ENCODE measurements at places on chromosomes 1 and 21. TPM values are rescaled to one million over a fixed set of nuclear protein-coding genes. Genes with fewer than 3 reads are reported as not detected.

DNA sequence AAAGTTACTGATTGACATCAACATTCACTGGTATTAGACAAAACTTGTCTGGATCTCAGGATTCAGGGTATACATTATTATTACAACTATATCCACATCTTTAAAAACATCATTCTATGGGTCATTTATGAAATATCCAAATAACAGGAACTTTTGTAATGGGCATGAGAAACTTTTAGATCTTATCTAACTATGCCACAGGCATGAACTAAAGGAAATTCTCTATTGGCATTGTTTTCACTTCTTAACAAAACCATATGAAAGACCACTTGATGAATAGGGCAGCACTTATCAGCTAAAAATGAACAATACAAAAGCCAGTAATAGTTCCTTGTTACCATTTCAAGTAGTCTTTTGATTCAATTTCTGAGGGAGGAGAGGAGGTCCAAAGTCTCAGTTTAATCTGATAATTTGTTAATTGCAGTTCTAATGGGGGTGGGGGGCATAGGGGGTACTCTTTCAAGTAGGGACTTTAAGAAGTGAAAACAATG is 30.8 kb upstream of the CPLANE2 start:
- DNase-seq = no peak

SLC44A3 gene
- polyA plus RNA-seq = 76.4 TPM

- no peak for DNase-seq
These were observed 41.6 kb downstream of the LAMC2 start for GRCh38 chr1:183227422-183228346.

DNA sequence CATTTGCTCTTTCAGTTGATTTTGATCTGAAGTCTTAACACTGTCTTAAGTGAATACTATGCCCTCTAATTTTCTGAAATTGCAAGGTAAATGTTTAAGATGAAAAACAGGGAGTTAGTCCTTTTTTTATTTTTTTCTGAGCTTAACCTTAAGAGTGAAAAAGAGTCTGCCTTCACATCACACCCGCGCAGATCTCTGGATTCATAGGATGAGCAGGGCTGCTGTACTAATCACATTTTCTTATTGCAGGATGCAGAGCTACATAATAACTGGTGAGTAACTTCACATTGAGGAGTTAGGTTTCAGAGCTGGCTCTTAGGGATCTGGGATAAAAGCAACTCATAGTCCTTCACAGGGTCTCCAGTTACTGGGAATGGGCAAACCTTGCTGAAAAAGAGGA is 188.7 kb upstream of the ATP1B1 start:
- DNase-seq = no peak

LIN28A gene
- 0.06 TPM for polyA plus RNA-seq

- DNase-seq = peak; percentile 15
These were observed 30.8 kb upstream of the PTGFRN start for GRCh38 chr1:116878804-116879477.

GRCh38 chr1:236494586-236495466 is 29.0 kb upstream of the LGALS8 start:
- no peak for DNase-seq

DNA sequence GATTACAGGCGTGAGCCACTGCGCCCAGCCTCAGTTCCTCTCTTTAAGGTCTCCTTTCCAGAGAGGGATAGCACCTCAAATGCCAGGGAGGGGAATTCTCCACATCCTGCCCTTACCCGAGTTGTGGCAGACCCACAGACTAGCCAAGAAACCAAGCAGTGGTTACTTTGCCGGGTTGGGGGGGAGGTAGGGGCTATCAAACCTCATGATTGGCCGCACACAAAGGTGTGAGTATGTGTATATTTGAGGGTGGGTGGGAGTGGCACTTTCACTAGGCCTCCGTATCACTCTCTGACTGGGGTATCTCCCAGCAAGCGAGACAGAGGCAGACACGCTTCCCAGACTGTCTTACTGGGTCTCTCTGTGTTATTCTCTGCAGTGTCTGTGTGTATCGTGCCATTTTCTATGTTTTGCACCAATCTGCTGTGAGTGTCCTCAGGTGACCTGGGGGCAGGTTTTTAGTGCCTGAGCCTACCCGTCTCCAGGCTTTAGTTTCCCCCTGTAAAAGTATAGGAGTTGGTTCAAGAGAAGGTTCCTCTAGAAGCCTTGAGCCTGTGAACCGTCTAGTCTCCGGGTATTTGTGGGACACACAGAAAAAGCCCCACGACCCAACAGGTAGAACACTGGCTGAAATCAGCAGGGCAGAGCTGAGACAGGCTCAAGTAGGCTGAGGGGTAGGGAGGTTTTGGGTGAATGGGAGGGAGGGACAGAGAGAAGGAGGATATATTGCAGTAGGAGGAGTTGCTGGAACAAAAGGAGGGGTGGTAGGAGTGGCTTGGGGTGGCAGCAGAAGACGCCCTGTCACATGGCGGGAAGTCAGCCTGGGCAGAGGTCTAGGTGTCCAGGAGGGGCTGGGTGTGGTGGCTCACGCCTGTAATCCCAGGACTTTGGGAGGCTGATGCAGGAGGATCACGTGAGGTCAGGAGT is 10.3 kb downstream of the LMNA start:
- DNase-seq = no peak

LCE2B gene
- polyA plus RNA-seq = not detected

FAM72C gene
- 1.4 TPM for polyA plus RNA-seq

DNA sequence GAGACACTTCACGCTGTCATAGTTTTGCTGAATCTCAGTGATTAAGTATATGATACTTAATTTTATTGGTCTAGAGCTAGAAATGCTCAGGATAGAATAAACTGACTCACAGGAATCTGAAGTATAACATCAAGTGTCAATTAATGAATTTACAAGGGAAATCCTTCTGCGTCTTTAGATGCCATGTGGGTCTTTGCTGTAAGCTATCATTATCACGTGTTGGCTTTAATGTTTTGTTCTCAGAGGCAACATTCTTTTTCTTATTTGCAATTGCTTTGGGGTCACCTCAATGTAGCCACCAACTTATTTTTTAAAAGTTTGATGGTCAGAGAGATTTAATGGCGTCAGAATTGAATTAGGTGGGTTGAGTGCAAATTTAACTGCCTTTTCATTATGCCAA is 680.1 kb upstream of the PTBP2 start:
- DNase-seq = no peak

LCE1A gene
- not detected for polyA plus RNA-seq

DNA sequence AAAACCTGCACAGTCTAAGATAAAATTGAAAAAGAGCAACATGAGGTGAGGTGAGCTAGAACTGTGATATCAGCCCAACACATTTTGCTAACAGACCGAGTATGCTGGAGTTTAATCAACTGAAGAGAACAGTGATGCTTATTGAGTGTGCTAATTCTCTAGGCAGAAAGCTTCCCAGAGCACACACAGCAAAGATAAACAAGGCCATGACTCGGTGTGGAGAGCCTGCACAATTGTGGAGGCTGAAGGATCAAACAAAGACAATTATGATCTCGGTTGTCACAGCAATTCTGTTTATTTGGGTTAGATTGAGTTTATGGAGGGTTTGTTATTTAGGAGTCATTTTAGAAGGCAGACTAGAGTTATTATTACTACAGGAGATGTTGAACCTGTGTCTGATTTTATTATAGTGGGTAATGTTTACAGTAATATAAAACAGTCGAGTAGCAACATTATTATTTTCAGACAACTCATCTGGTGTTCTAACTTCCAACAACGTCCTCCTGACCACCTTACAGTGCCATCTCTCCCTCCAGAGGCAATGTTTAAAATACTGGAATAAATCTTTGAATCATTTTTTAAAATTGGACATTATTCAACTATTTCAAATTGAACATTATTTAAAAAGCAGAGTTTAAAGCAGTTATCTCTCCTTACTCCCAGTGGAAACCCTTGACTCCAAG is 40.2 kb downstream of the DPT start:
- DNase-seq = no peak

DNA sequence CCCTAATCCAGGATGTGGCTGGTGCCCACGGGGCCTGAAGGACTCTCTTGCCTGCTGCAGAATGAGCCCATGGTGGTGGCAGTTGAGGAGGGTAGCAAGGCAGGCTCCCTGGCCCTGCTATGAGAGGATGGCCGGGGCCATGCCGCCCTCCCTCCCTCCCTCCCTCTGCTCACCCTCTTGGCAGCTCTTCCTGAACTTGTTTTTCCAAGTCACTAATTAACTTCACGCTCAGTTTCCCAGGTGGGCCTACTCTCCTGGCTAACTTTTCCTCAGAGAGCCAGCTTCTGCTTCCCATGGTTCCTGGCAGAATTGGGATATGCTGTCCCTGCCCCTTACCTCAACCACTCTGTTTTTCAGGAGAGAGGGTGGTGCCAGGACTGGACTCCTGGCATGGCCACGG is 10.2 kb downstream of the KCNC4 start:
- DNase-seq = no peak

TRPM2 gene
- 1.0 TPM for polyA plus RNA-seq

IGSF5 gene
- 1.3 TPM for polyA plus RNA-seq

- no peak for DNase-seq
These were observed 68.4 kb downstream of the CD34 start for GRCh38 chr1:207842506-207842905.

- no peak for DNase-seq
These were observed 56.3 kb upstream of the HTR1D start for GRCh38 chr1:23273450-23274133.

RBP7 gene
- 21.1 TPM for polyA plus RNA-seq

LPAR3 gene
- 1.4 TPM for polyA plus RNA-seq

DNA sequence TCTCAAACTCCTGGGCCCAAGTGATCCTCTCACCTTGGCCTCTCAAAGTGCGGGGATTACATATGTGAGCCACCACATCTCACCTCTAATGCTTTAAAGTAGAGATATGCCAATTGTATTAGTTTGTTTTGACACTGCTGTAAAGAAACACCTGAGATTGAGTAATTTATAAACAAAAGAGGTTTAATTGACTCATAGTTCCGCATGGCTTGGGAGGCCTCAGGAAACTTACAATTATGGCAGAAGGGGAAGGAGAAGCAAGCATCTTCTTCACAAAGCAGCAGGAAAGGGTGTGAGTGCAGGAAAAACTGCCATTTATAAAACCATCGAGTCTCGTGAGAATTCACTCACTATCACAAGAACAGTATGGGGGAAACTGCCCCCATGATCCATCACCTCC is 3.5 kb upstream of the MYCL start:
- no peak for DNase-seq

IFI44 gene
- polyA plus RNA-seq = 19.7 TPM

GRCh38 chr1:197178998-197179397 is 32.5 kb upstream of the ASPM start:
- no peak for DNase-seq

DNA sequence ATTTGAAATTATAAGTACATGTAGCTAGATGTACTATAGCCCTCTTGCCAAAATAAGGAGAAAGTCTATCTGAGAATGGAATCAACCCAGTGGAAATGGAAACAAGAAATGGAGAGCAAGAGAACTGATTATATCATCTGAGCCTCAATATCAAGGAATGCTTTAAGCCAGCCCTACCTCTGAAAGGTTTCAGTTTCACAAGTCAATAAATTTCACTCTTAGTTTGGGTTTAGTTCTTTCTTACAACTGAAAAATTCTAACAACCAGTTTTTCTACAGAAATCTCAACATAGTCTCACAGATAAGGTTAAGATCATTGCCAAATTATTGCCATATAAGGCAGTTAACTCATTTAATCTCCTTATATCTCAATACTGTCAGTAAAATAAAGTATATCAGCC is 80.0 kb downstream of the EPS15 start:
- no peak for DNase-seq

- no peak for DNase-seq
These were observed 295.2 kb downstream of the HLX start for GRCh38 chr1:221174330-221174993.

KCNH1 gene
- polyA plus RNA-seq = 0.24 TPM

DNA sequence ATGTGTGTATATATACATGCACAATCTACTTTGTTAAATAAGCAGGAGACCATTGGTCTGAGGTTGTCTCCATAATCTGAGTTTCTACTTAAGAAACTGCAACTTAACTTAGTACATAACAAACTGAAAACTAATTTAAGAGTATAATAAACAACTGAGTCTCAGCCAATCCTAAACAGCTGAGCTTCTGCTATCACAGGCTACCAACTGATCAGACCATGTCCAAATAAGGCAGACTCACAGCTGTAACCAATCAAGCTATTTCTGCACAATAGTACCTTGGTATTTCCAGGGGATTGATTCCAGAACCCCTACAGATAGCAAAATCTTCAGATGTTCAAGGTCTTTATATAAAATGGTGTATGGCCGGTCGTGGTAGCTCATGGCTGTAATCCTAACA is 26.0 kb upstream of the C1orf146 start:
- no peak for DNase-seq

DNA sequence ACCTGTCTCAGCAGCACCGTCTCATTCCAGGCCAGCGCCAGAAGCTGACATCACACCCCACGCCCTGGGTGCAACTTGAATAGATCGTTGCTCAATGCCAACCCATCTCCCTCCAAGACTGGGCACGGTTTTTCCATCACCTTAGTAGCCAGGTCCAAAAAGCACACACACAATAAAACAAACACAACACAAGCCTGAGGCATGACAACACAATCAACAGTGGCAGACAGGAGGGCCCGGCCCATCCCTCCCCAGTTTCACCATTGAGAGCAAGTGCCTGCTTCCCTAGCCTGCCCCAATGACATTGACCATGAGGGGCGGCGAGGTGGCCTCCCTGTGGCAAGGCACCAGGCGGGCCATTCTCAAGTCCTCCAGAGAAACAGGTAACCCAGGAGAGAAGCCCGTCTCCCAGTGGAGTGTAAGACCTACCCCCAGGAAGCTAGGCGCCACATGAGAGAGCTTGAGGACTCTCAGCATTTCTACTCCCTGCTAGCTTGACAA is 2.7 kb downstream of the IFFO2 start:
- DNase-seq = no peak

DNA sequence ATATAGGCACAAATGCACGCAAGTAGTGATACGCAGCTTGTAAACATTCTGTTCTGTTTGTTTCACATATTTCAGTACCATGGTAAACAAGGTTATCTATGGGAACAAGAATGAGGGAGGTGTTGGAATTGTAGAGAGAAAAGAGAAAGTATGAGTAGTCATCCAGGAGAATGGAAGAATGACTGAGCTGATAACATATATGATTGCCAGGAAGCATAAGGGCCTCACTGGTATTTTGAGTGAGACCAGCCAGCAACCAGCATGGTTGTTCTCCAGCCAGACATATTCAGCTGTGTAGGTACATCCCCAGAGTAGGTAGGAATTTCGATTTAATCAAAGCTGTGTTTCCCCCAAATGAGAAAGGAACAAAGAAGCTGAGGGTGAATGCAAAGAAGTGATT is 58.9 kb upstream of the ARTN start:
- DNase-seq = no peak
